Mesenteric fat pad (tissue), 1 donor: ENCODE measurements at places on chromosomes 1 and 21. TPM values are rescaled to one million over a fixed set of nuclear protein-coding genes. Genes with fewer than 3 reads are reported as not detected.

- no peak for DNase-seq
These were observed 235.5 kb downstream of the DPYD start for GRCh38 chr1:97685360-97685759.

- no peak for DNase-seq
These were observed 1.7 kb upstream of the DUSP10 start for GRCh38 chr1:221743416-221744208.

- DNase-seq = no peak
These were observed 1920.4 kb downstream of the MRPL39 start for GRCh38 chr21:23686737-23687523.

GRCh38 chr1:3012456-3013291 lies 8.6 kb upstream of the ACTRT2 start:
- peak; percentile 89 for DNase-seq

Gene CGN
- total RNA-seq = 0.13 TPM

Gene KPRP
- not detected for total RNA-seq

- DNase-seq = no peak
These were observed 6.2 kb downstream of the LRRC3 start for GRCh38 chr21:44461464-44462001.

GRCh38 chr1:33015216-33015615 lies 21.5 kb downstream of the AK2 start:
- DNase-seq = no peak

Gene LCE1E
- total RNA-seq = not detected
